ENCODE measurements at places on chromosomes 16 and 17.

DNA sequence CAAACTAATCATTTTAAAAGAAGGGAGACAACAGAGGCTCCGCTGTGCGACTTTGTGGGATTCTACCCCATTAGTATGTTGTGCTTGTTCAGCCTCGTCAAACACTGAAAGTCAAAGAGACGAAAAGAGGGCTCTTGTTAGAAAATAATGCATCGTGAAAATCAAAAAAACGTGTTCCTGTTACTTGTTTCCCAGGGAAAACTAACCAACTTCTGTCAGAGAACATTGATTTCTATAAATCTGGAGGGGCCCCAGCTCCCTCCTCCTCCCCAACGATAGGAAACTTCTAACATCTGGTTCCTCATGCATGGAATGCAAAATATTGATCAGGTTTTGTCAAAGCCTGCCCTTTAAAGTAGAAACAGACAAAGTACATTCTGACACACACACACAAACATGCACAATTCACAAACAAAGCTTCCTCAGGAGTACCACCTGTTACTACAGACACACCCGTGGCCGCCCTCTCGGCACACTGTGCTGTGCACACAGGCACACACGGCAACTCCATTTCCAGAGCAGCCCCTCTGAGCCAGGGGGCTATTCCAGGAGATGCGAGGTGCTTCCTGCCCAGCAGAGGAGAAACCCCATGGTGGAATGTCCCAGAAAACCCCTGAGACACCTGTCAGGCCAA is 151.3 kb downstream of the ZFHX3 start:
- no peak for DNase-seq

- no peak for DNase-seq
Observed at GRCh38 chr17:4716081-4716480, 5.6 kb downstream of the ARRB2 start.

- DNase-seq = no peak
Observed at GRCh38 chr16:64311241-64311640, 810.6 kb downstream of the CDH11 start.

DNA sequence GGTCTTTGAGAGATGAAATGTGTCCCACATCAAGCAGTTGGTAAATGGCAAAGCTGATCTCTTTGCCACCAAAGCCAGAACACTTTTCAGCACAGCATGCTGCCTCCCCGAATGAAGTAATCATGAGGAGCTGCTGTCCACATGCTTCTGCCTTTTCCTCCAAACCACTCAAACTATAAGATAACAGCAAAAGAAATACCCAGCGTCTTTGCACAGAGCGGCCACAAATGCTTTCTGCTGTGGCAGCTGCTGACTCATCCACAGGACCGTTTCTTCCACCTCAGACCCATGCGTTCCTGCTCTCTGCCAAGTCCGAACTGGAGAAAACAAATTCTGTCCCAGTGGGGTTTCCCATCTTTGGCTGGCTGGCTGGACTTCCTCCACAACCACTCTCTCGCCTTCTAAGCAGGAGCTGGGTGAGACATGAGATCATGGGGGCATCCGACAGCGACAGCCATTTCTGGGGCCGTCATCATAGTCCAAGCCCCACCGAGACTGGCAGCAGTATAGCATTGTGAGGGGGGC is 27.1 kb downstream of the TBC1D3B start:
- DNase-seq = no peak
